ENCODE measurements at places on chromosomes 3 and 15. TPM values are rescaled to one million over a fixed set of nuclear protein-coding genes. Genes with fewer than 3 reads are reported as not detected.
A peak's percentile ranks its signal among the peaks of the same experiment; 100 is the strongest.

The SCG3 gene
- total RNA-seq: not detected

The ARID3B gene
- total RNA-seq: 45.4 TPM

The HHATL gene
- total RNA-seq: not detected

The CLDN1 gene
- total RNA-seq: not detected

The JMJD7 gene
- total RNA-seq: 83.7 TPM

The ATP13A5 gene
- total RNA-seq: not detected

The FETUB gene
- not detected for total RNA-seq

The SNX4 gene
- 29.4 TPM for total RNA-seq

- no peaks in the 10 kb centered on the region for H3K27me3 ChIP-seq
- H3K27ac ChIP-seq: no peak overlapping the region
- H3K4me1 ChIP-seq: no peaks in the 10 kb centered on the region
- DNase-seq: no peak
- H3K4me3 ChIP-seq: no peak overlapping the region
These were observed 28.6 kb upstream of the CCDC39 start for GRCh38 chr3:180707896-180708295.

GRCh38 chr15:99095626-99096025, 9.3 kb upstream of the SYNM start:
- no peaks in the 10 kb centered on the region for H3K36me3 ChIP-seq
- DNase-seq: no peak
- H3K27me3 ChIP-seq: no peaks in the 10 kb centered on the region
- no peak overlapping the region for H3K27ac ChIP-seq
- no peaks in the 10 kb centered on the region for H3K4me1 ChIP-seq

DNA sequence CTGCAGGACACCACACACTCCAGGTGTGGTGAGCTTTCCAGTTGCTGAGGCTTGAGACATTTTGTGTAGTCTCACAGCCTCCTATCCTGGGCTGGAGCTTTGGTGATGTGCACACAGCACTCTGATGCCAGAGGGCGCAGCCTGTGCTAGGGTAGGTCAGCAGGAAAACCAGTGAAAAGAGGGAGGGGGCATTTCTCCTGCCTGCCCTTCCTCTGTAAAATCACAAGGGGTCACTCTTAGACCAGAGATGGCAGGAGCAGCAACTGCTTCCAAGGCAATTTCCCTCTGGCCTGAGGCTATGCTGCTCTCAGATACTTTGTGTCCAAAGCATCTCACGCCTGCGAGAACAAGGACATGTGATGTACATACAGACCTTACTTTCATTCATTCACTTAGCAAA, 16.5 kb upstream of the MUSTN1 start:
- peak; percentile 24 for DNase-seq
- H3K27me3 ChIP-seq: no peaks in the 10 kb centered on the region
- no peaks in the 10 kb centered on the region for H3K36me3 ChIP-seq
- H3K4me1 ChIP-seq: no peaks in the 10 kb centered on the region
- no peak overlapping the region for H3K4me3 ChIP-seq

DNA sequence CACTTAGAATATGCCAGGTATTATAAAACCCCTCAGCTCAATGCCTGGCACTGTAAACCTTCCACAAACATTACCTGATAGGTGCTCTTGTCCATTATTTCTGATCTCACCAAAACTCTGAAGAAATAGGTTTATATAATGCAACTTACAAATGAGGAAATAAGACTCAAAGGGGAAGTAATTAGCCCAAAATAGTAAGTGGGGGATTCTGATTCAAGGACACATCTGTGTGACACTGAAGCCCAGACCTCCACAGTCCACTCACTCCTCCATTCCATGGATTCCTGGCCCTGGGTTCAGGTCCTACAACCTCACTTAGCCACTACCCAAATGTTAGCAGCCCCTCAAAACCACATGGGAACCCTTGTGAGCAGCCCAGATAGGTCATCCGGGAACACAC, 49.9 kb downstream of the TRANK1 start:
- peak overlapping the region; percentile 59 for H3K27ac ChIP-seq
- DNase-seq: no peak
- peaks cover 28% of the 10 kb centered on the region for H3K36me3 ChIP-seq
- no peak overlapping the region for H3K4me3 ChIP-seq
- no peaks in the 10 kb centered on the region for H3K27me3 ChIP-seq
- peaks cover 38% of the 10 kb centered on the region for H3K4me1 ChIP-seq

- no peak for DNase-seq
- peaks cover 7% of the 10 kb centered on the region for H3K4me1 ChIP-seq
- H3K4me3 ChIP-seq: no peak overlapping the region
- no peaks in the 10 kb centered on the region for H3K36me3 ChIP-seq
- no peaks in the 10 kb centered on the region for H3K27me3 ChIP-seq
- H3K27ac ChIP-seq: no peak overlapping the region
These were observed 126.3 kb downstream of the NSMCE3 start for GRCh38 chr15:29143293-29143692.

DNA sequence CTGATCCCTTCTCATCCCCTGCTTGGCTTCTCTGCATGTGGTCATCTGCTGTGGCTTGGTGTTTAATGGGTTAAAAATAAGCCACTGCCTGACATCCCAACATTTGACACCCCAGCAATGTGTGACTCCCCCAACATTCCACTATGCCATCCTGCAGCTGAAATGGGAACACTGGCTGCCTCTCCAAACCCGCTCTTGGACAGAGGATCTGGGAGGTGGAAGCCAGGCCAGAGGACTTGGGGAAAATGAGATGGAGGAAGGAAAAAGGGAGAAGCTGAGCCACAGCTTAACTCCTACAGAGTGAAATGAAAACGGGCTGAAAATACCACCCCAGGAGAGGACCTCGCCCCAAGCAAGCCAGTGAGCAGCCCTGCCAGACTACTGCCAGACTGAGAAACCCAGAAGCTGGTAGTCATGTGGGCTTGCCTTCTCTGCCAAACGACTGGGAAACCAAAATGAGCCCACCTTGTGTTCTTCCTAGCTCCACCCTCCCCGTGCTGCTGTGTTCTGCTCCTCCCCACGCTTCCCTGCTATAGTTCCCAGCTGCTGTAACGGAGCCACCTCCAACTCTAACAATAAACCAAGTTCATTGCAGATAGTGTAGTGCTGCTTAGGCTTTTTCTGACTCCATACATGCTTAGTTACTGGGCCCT, 13.7 kb downstream of the MAP1A start:
- no peak overlapping the region for H3K27ac ChIP-seq
- H3K4me3 ChIP-seq: no peak overlapping the region
- no peak for DNase-seq
- H3K4me1 ChIP-seq: no peaks in the 10 kb centered on the region

GRCh38 chr3:110332629-110333028, 739.0 kb upstream of the NECTIN3 start:
- no peaks in the 10 kb centered on the region for H3K27me3 ChIP-seq
- no peak overlapping the region for H3K27ac ChIP-seq
- H3K36me3 ChIP-seq: no peaks in the 10 kb centered on the region

- no peaks in the 10 kb centered on the region for H3K4me1 ChIP-seq
- H3K4me3 ChIP-seq: no peak overlapping the region
- no peaks in the 10 kb centered on the region for H3K36me3 ChIP-seq
- H3K27me3 ChIP-seq: no peaks in the 10 kb centered on the region
- DNase-seq: no peak
These were observed 83.5 kb downstream of the PIK3R4 start for GRCh38 chr3:130663092-130663491.

DNA sequence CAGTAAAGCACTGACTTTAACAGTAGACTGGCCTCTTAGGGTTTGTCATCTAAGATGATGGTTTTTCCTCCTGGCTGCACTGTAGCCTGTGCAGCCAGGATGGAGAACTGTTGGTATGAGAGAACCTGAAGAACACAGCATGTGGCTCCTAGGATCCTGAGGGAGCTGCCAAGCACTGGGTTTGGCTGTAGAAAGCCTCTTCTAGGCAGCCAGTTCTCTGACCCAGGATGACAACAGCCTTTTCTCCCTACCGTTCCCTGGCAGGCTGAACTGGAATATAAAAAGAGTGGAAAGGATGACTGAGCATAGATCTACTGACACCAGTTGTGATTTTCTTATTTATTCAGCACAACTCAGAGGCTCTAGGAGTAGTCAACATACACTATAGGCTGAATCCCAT, 34.3 kb upstream of the MANF start:
- no peak for DNase-seq
- H3K4me3 ChIP-seq: no peak overlapping the region
- no peaks in the 10 kb centered on the region for H3K27me3 ChIP-seq

DNA sequence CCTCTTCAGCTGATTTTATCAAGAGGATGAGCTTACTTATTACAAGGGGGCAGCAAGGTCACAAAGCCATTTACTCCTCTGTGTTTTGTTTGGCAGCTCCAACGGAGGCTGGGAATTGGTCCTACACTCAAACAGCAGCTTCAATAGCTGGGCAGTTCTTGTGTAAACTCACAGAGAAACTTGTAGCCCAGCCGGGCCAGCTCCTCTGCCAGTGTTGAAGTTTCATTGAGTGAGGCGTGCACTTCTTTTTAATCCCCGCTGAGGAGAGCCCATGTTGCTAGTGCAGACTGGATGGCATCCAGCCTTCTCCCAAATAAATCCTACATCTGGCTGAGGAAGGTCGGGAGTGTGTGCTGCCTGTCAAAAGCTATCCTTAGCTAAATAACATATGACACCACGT, 59.5 kb downstream of the BFSP2 start:
- no peak overlapping the region for H3K27ac ChIP-seq
- H3K4me3 ChIP-seq: no peak overlapping the region
- no peaks in the 10 kb centered on the region for H3K36me3 ChIP-seq
- no peaks in the 10 kb centered on the region for H3K27me3 ChIP-seq
- no peak for DNase-seq
- H3K4me1 ChIP-seq: peaks cover 6% of the 10 kb centered on the region

- no peak for DNase-seq
- no peak overlapping the region for H3K4me3 ChIP-seq
- H3K27me3 ChIP-seq: no peaks in the 10 kb centered on the region
- no peaks in the 10 kb centered on the region for H3K4me1 ChIP-seq
- H3K36me3 ChIP-seq: no peaks in the 10 kb centered on the region
- H3K27ac ChIP-seq: no peak overlapping the region
These were observed 760.3 kb upstream of the ARRDC4 start for GRCh38 chr15:97200161-97200560.

- no peaks in the 10 kb centered on the region for H3K36me3 ChIP-seq
- H3K4me3 ChIP-seq: no peak overlapping the region
- DNase-seq: no peak
These were observed 324.0 kb downstream of the UACA start for GRCh38 chr15:70439304-70439877.
